ENCODE measurements at places on chromosomes 1 and 21.

DNA sequence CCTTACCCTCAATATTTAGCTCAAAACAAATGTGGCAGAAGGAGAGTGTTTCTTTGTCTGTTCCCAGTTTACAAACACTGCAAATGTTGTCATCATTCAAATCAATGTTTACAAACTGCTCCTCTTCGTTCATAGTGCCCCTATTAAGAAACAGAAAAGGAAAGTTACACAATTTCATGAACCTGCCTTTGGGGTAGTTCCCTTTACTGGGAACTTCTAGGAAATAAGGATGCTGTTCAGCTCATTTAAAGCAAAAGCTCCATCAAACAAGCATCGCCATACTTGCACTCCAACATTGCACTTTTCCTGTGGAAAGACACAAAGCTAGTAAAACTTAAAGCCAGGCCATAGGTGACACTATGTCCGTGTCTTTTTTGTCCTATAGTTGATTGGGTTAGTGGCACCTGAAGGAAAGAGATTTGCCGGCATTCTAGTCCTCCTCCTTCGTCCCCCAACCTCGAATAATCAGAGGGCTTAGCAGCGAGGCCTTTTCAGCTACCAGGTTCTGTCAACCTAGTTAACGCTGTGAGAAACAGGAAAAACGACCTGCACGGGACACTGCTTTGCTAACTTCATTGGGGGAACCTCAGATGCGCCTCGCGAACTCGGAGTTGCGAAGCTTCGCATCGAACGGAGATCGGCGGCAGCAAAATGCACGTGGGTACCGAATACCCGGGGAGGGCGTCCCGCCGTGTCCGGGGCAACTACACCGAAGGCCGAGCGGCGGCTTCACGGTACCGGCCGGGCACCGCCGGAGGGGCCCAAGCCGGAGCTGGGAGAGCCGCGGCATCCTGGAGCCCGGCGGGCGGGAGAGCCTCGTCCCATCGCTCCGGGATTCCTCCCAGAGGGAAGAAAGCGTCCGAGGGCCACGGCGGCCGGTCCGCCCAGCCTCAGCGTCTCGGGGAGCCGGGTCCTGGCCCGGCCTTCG lies 706 bp downstream of the C21orf91 start:
- peak; percentile 67 for DNase-seq

DNA sequence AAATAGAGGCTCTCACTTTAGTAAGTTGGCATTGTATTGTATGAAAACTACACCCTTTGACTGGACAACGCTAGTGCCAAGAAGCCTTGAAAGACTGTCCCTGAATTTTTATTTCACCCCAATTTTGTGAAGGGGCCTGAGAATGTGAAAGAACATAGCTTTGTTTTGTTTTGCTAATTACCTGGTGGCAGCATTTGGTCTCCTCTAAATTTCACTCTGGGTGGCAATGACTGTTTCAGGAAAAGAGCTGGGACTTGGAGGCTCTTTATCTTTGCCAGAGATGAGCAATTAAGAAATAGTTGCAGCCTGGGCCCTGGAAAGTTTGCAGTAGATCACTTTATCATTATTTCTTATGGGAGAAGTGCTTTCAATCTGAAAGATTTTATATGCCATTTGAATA lies 117.6 kb downstream of the KCNK2 start:
- DNase-seq: no peak

DNA sequence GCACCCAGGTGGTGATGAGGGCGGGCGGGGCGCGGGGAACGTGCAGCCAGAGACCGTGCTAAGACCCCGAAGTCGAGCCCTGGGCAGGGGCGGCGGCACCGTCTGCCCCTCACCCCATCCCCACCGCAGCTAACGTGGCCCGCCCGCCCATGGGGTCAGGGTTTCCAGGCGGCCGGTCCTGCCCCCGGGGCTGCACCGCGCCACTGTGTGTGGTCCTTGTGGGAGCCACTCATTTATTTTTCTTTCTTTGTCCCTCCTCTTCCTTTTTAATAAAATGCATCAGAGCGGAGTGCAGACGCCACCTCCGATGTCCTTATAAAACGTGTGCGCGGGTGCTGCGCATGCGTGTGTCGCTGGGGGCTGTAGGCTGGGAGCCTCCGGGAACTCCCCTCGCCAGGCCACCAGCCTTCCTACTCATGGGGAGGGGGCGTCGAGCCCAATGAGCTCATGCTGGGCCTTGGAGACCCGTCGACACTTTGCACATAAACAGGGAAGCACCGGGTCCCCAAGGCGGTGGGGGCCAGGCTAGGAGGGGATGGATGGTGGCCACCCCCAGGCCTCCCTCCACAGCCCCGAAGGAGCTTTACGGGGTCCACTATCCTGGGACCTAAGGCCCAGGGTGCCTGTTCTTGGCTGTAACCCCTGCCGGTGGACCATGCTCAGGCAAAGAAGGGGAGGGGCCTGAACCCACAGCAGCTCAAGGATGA lies 59.9 kb downstream of the WNT9A start:
- DNase-seq: no peak

GRCh38 chr1:202351725-202352124 lies 3.2 kb downstream of the PPP1R12B start:
- DNase-seq: no peak

DNA sequence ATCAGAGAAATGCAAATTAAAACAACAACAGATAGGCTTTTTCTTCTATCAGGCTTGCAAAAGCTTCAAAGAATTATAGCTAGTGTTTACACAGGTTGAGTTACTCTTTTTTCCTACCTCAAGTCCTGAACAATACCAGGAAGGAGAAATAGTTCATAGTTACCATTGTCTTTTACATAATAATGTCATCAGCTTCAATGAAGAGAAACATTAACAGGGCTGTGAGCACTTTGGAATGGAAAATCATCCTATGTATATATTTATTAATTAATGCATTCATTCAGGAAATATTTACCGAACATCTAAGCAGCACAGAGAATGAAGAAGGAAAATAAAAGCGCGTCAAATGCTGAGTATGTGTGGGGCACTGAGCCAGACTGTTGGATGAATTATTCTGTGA lies 197.3 kb downstream of the ZBTB18 start:
- DNase-seq: no peak

DNA sequence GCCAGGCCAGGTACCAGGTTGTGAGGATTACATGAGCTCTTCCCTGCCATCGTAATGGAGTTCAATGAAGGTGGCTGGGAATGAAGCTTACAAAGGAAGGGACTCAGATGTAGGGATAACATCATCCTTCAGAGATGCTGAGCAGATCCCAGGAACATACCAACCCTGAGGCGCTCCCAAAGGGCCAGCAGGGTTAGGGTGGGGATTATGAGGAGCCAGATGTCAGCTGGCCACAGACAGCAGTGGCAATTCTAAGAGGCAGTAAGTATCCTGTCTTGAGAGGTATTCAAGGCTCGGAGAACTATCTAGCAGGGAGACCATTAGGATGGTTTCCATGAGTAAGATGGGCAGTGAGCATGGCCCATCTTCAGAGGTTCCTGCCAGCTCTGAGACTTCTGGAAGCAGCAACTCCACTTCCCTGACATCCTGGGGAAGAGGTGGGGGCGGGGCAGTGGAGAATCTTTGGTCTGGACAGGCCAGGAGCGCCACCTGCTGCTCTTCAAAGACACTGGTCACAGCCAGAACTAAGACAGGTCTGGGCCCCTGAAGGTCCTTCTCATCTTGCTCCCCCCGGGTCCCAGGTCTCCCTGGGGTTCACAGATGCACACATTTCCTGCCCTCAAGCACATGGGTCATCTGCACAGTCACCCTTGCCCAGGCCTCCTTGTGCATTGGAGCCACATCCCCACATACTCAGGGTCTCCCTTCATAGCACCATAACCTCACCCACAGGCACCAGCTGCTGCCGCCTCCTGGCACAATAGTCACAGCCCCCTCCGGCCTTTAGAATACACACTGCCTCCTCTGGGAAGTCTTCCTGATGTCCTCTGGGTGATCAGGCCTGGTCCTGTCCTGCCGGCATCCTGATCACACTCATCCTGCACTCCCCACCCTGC lies 2.7 kb upstream of the SDC3 start:
- DNase-seq: peak; percentile 10

- DNase-seq: no peak
Measured at GRCh38 chr1:31745096-31745945, 18.8 kb downstream of the ADGRB2 start.

DNA sequence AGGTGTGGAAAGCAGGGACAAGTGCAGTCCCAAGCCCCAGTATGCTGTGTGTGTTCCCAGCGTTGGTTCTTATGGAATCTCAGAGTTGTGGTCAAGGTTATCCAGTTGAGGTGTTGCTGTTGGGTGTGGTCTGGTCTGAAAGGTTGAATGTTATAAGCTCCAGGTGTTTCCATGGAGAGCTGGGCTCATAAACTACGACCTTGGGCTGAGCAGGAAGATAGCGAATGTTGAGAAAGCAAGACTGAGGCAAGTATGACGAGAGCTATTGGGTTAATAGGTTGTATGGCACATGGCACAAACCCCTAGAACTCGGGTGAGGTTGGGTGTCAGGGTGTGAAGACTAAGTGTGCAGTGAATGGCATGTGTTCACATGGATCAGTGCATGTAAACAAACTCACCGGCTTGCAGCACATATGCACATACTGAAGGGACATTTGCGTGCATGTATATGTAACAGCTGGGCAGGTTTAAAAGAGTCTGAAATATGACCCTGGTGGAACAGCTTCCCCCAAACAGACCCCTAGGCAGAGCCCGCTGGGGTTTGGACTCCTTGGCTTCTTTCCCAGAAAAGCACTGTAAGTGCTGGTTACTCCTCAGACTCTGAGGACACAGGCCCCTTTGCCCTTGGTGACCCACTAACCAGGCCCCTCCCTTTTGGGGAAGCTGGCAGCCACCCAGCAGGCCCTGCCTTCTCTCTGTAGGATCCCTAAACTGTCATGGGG lies 117.5 kb downstream of the NAV1 start:
- no peak for DNase-seq

- no peak for DNase-seq
Measured at GRCh38 chr1:53417074-53417511, 42.1 kb upstream of the DMRTB1 start.

DNA sequence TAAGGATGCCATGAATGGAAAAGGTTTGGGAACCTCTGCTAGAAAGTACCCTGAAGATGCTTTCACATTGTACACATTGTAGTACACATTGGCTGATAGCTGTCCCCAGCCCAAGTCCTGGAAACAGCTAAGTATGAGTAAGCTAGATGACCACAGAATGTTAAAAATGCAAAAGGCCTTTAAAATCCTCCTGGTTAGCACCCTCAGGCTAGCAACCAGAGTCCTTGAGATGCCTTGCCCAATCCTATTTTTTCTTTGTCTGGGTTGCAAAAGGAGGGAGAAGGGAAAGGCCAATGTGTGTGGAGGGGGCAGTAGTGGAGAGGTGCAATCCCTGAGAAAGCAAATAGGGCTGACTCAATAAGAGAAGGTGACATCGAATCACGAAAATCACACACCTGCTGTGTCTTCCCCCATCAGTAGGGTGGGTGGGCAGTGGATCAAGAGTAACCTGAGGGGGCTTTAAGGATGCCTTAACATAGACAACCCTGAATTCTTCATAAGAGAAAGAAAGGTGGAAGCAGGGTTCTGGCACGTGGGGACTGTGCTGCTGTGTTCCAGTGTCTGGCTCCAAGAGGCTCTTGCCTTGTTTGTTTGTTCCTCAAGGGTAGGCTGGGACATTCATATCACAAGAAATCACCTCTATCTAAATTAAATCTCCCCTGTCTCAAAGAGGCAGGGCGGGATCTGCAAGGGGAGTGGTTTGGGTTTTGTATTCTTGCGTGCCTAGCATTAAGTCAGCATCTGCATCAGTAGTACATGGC lies 266.2 kb upstream of the PLXNA2 start:
- no peak for DNase-seq

DNA sequence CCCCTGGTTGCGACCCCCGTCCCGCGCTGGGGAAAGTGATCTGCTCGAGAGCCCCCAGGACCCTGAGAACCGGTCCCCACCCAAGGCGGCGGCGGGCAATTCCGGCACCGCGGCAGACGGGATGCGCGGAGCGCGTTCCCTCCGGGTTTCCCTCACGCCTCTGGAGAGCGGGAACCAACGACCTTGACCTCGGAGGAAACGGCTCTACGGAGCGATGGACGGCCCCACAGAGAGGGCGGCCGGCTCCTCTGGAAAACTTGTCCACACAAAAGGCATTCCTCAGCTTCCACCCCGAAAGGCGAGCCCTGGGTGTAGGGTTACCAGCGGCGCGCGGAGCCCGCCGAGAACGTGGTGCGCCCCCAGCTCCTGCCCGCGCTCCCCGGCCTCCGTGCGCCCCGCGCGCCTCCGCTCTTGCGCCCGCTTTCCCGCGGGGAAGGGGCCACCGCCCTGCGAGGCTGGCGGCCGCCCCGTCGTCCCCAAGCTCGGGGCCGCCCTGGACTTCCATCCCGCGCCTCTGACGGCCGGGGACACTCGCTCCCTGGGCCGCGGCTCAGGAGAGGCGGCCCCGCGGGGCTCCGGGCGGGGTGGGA lies 391 bp upstream of the KIAA1614 start:
- DNase-seq: no peak

DNA sequence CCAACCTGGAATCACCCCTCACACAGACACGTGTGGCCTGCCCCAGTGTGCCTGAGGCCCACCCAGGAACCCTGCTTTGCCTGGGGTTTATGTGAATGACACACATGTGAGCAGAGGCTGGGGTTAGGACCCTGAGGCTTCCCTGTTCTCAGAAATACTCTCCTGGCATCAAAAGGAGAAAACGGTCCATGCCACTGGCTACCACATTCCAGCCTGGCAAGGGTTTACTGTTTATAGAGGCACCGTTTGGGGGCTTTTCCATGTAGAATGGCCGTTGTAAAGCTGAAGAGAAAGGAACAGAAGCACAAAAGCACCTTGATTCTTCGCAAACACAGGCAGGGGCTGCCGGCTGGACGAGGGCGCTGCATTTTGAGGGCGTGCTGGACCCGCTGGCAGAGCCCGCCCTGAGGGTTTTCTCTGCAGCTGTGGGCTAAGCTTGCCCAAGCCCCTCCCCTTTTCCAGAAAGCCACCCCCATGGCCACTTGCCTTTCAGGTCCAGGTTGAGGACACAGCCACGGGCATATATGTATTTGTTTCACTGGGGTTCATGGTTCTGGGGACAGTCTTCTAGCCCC lies 13.0 kb downstream of the TFF3 start:
- no peak for DNase-seq

DNA sequence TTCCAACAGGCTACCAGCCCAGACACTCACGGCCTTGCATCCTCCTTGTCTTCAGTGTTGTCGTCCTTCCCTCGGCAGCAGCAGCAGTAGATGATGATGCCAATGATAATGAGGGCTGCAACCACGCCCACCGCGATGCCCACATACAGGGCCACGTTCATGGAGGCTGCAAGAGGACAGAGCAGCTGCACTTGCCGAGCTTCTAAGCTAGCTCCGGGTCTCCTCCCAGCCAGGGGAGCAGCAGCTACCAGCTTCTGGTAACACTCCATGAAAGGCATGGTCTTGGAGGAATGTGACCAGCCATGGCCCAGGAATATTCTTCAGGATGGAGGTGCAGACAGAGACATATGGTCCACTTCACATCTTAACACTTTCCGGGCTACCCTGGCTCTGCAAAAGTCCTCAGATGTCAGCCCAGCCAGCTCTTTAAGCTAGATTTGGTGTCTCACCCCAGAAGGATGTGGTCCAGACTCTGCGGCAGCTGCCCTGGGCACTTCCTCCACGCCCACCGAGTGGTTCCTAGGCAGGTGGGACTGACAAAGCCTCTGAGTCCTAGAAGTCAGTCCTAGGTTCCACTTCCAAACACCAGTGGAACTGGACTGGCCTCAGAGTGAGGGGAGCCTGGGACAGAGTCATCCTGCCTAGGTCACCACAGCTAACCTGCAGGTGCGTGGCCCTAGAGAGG lies 35.1 kb downstream of the GPA33 start:
- DNase-seq: no peak

- DNase-seq: no peak
Measured at GRCh38 chr1:230884646-230885045, 16.3 kb upstream of the C1orf198 start.

- DNase-seq: no peak
Measured at GRCh38 chr1:38153066-38153777, 106.6 kb upstream of the POU3F1 start.
